ENCODE measurements at places on chromosomes 2 and 18.

- no peak for DNase-seq
Observed at GRCh38 chr2:233593201-233593600, 24.2 kb upstream of the UGT1A8 start.

DNA sequence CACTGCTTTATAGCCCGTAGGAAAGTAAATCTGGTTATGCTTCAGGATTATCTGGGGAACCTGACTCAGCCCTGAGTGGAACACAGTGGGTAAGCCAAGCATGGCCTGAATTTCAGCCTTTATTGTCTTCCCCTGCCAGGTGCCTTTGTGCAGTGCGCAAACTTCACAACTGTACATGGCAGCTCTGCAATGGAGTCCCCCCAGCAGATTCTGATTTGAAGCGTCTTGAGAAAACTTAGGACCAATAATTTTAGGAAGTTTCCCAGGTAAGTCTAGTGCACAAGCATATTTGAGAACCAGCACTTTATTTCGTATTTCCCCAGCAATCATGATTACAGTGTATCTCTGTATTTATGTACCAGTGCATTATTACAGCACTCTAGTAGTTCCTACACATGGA is 112.1 kb upstream of the ARL4C start:
- no peak for DNase-seq

- no peak for DNase-seq
Observed at GRCh38 chr18:32777049-32777448, 4.2 kb upstream of the KLHL14 start.

- peak; percentile 45 for DNase-seq
Observed at GRCh38 chr18:78984941-78985784, 5.5 kb downstream of the SALL3 start.

DNA sequence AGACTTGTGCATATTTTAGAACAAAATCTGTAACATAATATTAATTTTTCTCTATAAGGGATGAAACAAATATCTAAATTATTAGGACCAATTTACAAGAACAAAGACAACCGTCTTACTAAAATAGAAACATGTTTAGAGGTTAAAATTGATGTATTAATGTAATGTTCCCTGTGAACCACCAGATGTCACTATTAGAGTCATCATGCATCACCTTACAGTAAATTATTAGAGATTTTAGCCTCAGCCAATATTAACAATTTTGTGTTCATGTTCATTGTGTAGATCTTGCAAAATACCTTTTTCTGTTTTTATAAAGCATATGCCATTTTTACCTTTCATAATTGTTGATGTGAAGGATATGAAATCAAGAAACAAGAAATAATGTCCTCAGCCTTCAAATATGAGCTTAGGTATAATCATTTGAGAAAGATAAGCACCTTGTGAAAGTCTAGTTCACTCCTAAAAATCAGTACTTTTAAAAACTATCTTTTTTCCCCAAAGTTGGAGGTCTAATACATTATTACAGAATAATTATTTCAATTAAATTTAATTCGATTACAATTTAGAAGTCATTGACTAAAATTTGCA is 344.3 kb upstream of the KCNH7 start:
- no peak for DNase-seq

- DNase-seq: peak; percentile 55
Observed at GRCh38 chr2:109448946-109449788, 164.6 kb downstream of the SEPTIN10 start.

GRCh38 chr2:97911922-97912575 is 83.7 kb downstream of the TMEM131 start:
- DNase-seq: no peak

GRCh38 chr2:22020091-22020742 is 896.4 kb downstream of the TDRD15 start:
- DNase-seq: no peak

- DNase-seq: no peak
Observed at GRCh38 chr2:100054426-100054825, 88.0 kb downstream of the AFF3 start.

DNA sequence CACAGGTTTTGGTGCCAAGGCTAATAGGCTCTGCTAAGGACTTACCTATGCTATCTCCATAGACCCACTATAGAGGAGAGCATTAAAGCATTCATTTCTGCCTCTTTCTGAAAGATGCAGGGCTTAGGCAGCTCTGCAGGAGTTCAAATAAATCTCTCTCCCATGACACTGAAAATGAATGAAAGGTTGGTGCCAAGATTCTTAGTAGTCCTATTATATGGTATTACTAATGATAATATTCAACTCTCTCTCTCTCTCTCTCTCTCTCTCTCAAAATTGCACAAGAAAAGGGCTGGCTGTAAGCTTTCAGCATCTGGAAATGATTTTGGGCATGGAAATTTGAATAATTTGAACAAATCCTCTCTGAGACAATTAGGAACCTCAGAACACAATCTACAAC is 433.7 kb downstream of the MBD2 start:
- DNase-seq: no peak

DNA sequence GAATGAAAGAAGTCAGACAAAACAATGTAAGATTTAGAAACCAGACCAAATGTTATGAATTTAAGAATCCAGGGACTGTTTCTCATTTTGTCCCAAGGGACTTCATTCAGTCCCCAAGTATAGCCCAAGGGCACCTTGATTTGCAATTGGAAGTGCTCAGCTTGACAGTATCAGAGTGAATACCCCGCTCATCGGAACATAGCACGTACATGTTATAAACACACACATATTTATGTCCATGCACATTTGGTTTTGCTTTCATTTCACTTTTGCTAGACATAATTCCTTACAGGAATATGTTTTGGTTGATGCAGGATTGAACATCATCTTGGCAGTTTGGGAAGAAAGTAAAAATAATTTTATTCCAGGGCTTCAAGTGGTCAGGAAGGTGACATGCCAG is 100.2 kb downstream of the PID1 start:
- no peak for DNase-seq

- DNase-seq: no peak
Observed at GRCh38 chr18:62091487-62092120, 95.3 kb downstream of the PIGN start.

DNA sequence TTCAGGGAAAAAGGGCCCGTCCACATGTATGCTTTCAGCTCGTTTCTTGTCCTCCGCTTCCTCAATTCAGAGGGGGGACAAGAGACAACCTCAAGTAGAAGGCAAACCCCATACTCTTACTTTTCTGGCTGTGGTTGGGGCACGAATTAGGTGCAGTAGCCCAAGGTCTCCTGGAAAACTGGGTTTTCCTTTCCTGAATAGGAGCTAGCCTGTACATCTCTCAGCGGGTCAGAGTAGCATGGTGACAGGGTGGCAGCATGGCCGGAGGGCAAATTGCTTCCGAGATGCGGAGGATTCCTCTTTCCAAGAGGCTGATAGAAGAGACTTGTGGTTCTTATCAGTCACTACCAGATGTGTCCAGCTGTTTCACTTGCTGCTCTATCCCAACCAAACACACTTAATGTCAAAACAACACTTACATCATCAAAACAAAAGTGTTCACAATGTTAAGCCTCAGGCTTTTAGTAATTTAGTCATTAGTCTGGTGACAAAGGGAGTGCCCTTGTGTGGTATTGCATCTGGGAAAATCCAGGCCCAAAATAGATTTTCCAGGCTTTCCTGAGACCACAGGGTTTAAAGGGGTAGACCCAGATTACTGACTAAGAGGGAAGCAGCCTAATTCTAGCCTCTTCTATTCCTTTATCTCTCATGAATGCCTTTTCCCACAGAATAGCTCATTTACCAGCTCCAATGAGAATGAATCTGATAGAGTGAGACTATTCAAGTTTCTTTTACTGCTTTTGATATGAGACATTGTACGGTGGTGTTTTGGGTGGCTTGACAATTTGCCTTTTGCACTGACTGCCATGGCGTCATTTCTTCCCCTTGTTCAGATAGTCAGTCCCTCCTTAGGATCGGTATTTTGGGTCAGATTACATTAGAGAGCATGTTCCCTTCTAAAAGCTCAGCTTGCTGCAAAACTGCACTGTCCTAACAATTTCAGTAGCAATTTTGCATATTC is 162.0 kb downstream of the LTBP1 start:
- DNase-seq: no peak

DNA sequence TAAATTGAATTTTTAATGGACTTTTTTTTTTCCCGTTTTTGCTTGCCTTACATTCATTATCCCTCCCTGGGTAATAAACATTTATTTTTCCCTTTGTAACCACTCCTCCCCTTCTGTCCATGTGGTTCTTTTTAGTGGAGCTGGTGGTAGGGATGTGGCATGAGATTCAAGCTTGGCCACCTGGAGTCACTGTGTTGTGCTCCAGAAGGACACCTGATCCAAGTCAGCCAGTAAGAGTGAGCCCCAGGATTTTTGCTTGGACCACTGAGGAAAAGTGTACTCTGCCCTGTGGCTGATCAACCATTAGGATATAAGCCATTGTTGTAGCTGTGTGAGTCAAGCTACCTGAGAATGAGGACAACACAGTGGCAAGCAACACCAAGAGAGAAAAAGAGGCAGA is 11.1 kb upstream of the ACTR3 start:
- DNase-seq: no peak

DNA sequence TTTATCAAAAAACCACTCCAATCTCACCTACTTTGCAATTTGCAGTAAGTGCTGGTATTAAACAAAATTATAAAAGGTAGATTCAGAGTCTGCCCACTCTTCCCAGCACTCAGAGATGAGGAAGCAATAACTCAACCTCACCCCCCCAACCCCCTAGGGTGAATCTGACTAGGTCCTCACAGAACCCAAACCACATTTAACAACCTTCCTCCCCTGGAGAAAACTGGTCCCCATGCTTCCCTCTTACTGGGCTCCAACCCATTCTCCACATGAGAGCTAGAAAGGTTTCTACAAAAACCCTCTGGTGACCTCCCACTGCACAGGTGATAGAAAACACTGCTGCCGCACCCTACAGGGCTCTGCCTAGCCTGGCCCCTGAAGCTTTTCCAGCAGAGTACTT is 40.5 kb upstream of the BMP10 start:
- no peak for DNase-seq

DNA sequence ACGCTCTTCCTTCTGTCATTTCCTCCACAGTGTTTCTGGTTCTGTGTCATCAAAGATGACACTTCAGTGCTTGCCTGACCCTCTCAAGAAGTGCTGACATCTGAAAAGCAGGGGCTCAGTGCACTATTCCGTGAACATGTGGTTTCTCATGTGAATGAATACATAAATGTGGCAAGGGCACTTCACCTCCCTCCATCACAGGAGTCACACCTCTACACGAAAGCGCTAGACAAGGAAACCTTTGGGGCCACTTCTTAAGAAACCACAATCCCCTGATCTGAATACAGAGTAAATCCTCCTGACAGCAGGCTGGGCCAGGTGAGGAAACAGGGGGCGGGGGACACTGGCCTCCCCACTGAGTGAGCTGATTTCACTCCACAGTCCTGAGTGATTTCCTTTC is 145.8 kb upstream of the ACAA2 start:
- no peak for DNase-seq

- no peak for DNase-seq
Observed at GRCh38 chr2:53636596-53636995, 131.0 kb upstream of the CHAC2 start.

GRCh38 chr2:178482437-178482836 is 2.2 kb downstream of the PLEKHA3 start:
- peak; percentile 30 for DNase-seq

GRCh38 chr2:98835831-98836385 is 100.1 kb downstream of the CRACDL start:
- DNase-seq: peak; percentile 73

DNA sequence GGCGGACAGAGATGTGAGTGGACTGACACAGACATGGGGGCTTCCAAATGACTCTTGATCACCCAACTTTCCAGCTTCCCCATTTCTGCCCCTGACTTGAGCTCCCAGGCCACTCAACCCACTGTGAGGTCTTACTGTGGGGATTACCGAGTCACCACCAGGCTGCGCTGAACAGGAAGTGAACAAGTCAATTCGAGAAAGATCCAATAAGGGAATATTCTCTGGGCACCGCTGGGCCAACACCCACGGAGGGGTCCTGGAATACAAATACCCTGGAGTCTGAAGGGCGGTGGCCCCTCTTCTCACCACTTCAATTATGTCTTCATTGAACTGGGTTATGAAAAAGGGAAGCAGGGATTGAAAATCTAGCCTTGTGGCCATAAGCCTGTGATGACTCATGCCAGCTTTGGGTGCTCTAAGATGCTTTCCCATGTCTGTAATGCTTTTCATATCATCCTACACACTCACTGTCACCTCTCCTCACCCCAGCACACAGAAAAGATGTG is 37.7 kb downstream of the BCL11A start:
- DNase-seq: peak; percentile 96

- no peak for DNase-seq
Observed at GRCh38 chr2:191746346-191747169, 68.6 kb downstream of the NABP1 start.

DNA sequence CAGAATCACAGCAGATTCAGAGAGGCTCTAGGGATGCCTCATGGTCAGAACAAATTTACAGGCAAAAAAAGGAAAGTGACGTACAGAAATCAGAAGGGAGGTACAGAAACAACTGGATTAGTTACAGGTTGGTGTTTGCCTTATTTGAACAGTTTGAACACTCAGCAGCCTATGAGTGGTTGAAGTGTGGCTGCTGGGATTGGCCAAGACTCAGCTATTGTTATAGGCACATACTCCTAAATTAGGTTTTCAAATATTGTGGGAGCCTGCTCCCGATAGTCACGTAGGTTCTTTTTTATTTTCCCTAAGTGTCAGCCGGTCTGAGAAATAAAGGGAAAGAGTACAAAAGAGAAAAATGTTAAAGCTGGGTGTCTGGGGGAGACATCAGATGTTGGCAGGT is 8.9 kb upstream of the LIPG start:
- DNase-seq: no peak

GRCh38 chr2:239862613-239863012 is 162.5 kb downstream of the NDUFA10 start:
- DNase-seq: no peak

DNA sequence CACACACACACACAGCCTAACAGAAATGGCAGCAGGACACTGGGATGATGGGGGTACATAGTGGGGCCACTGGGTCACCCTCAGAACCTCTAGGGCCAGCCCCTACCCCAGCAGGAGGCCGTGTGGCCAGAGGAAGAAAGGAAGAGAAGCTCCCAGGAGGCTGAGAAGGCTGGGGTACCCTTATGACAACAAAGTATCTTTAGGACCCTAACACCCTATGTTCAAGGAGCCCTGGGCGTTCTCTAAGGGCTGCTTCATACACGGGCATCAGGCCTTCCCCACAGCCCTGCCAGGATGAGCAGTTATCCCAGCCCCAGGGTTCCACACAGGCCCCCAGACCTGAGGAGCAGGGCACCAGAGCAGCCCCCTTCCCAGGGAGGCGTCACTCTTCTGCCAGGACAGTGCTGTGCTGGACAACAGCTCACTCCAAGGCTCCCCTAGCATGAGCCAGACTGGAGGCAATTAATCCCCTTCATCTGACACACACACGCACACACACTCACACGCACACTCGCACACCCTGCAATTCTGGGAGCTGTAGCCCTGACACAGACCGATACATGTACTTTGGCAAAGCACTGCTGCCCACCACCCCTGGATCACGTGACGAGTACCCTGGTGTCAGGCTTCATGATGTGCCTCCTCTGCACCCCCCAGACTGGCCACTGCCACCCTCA is 163.6 kb downstream of the TNS1 start:
- no peak for DNase-seq

GRCh38 chr2:239249776-239250175 is 151.0 kb downstream of the HDAC4 start:
- no peak for DNase-seq

Data from MV-4-11 (cell line).